NCI-H2081 (cell line): ENCODE measurements at places on chromosomes 2 and 18.
A peak's percentile ranks its signal among the peaks of the same experiment; 100 is the strongest.

- no peak for DNase-seq
Measured at GRCh38 chr18:48766026-48766425, 184.7 kb downstream of the SMAD7 start.

DNA sequence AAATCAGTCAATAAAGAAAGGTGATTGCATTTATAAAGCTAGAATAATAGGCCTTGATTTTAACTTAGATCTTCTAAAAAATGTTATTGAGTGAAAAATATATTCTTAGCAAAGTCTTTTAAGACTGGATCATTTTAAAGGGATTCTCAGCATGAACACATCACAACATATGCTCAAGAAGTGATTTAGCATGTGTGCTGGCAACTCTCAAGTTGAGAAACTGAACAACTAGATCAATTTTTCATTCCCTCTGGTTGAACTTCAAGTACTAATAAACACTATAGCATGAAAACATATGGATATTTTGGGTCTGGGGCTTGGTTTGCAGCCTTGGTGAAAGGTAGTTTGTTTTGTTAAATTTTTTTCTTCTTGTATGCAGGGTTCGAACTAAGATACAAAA, 107.8 kb upstream of the PNPT1 start:
- DNase-seq = no peak

DNA sequence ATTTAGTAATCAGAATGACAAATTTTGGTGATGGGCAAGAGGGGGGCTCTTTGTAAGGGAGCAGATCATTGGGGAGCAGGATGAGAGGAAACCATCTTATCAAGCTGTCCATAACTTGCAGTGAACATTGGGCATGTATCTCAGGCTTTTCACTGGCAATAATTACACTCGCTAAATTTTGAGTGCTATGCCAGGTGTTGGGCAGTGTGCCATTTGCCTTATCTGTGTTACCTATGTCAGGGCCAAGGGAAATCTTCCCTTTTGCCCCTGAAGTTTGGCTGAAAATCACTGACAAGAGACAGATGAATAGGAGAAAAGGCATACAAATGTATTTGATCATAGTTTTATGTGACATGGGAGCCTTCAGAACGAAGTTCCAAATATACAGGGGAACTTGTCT, 39.0 kb downstream of the NOSTRIN start:
- peak; percentile 4 for DNase-seq

DNA sequence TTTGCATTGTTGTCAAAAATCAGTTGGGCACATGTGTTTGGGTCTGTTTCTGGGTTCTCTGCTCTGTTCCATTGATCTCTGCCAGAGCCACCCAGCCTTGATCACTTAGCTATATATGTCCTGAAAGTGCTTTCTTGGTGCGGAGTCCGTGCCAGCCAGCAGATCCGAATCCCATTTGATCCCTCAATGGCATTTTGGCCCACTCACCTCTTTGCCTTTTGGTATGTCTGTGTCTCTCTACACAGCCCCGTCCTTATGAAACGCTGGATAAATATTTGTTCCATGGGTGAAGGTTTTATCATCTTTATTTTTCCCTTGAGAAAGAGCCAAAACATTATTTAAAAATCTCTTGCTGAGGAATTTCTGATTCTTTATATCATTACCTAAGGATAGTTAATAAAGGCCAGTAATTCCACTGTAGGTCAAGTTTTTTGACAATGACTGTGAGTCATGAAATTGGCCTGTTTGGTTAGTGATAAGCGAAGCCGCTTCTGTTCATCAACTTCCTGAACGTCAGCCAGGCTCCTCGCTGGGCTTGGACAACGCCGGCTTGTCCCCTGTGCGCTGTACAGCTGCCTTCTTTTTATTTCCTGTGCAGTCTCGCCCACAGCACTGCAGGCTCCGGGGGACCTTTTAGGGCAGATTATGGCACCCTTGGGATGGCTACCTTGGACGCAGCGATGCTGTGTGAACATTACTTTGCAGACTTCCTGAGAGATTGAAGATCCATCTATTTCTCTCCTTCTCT, 24.9 kb downstream of the MTCL1 start:
- DNase-seq = peak; percentile 79

DNA sequence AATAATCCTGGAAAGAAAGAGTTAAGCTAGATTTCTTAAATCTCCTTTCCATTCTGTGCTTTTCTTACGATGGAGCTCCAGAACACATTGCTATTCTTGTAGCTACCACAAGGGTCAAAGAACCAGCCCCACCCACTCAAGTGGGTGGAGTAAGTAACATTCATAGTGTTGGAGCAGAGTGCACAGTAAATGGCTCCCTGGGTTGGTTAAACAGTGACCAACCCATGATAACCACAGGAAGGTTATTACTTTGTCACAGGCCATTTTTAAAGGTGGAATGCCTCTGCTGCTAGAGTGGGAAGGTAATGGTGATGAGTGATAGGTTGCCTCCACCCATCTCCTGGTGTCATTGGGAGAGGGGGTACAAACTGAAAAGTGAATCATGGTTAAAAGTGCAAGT, 13.9 kb downstream of the ARPC2 start:
- no peak for DNase-seq

GRCh38 chr2:9752441-9753275, 90.6 kb upstream of the TAF1B start:
- DNase-seq = no peak

DNA sequence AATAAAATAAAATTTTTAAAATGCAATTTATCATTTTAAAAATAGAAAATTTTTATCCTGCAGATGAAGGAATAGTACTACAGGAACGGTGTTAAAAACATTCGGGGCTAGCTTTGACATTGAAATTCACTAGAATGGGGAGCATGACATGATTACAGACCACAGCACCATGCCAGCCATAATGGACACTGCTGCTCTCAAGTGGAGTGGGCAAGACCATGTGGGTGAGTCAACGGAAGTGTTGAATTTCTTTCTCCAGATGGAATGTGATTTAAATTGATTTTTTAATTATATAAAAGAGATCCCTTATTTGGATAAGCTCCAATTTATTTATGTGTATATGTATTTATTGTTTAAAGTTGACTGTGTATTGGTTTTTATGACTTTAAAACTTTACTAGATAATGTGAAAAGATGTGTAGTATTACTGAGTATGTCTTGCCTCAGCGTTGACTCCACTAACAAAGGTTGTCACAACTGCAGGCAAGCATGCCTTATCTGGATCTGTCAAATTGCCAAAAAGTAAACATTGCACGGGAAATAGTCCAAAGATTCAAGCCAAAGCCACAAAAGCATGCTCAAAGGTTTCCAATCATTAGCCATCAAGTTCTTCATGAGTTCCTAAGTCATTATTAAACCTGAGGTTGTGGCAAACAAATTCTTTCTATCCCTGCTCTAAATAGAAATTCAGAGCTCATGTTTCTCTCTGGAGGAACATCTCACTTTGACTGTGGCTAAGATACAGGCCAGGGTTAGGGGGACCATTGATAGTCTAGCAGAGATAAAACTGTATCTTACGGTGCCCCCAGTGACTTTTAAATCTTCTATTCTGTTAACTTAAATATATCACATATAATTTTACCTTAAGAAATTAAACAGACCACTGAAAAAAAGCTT, 536.9 kb downstream of the TMX3 start:
- DNase-seq = peak; percentile 18

DNA sequence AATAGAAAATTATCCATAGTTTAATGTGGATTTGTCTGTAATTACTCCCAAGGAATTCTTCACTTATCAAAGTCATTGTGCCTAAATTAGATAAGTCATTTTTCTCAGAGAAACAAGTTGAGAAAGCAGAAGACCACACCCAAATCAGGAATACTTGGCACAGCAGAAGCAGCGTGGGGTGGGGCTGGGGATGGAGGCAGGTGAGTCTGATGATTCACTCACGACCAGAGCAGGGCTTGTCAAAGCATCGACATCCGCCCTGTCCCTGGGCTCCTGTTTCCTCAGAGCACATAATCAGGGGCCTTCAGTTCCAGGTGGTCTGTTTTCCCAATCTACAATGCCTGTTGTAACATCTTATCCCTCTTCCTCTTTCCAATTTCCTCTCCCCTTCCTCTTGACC, 31.5 kb upstream of the COLEC12 start:
- DNase-seq = no peak

GRCh38 chr18:10412933-10413332, 41.5 kb upstream of the APCDD1 start:
- no peak for DNase-seq
